ENCODE measurements at places on chromosomes 7 and 10.

DNA sequence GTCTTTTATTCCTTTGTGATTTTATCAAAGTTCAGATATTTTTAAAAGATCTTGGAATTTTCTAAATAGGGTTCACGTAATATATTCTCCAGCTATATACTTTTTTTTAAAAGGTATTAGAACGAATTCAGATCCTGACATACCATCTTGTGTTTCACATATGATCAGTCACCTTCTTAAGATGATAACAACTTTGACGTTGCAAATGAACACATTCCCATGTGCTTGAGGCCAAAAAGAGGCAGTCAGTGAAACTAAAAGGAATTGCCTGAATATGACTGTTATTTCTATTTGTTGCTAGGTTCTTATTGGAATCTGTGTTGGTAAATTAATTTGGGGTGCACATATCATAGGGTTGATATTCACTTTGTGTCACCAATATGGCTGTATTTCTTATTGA lies 310.1 kb downstream of the MDFIC start:
- DNase-seq, result no peak

DNA sequence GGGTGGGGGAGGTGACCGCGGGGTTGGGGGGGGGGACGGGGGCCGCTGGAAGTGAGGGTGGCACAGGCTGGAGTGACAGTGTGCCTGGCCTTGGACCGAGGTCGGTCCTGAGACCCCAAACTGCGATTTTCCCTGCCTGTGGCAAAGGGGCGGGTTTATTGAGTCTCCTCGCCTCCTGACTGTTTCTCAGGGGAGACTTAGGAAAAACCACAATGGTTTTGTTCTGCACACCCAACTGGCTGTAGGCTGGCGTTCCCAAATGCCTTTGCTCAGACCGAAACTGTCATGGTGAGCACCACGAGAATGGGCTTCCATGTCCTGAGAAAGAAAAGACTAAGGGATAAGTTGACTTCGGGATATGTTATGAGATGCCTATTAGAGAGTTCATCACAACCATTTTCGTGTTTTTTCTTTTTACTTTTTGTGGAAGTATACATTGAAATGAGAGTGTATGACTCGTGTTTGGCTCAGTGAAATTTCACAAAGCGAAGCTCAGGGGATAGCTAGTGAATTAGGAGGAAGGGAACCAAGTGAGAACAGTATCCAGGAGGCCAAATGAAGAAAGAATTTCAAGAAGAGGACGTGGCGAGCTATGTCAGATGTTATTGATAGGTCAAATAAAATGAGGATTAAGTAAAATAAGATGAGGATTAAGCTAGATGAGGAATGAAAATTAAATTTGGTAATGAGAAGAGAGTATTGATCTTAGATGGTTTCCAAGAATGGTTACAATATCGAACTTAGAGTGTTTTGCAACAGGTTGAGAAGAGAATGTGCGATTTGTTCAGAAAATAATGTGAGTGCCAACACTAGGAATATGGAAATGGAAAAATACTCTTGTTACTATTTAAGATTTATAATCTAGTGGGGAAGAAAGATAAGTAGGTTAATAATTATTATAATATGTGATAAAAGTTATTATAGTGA lies 918 bp downstream of the NET1 start:
- DNase-seq, result peak; percentile 21

GRCh38 chr7:17007841-17008240 lies 126.1 kb upstream of the AGR3 start:
- no peak for DNase-seq

DNA sequence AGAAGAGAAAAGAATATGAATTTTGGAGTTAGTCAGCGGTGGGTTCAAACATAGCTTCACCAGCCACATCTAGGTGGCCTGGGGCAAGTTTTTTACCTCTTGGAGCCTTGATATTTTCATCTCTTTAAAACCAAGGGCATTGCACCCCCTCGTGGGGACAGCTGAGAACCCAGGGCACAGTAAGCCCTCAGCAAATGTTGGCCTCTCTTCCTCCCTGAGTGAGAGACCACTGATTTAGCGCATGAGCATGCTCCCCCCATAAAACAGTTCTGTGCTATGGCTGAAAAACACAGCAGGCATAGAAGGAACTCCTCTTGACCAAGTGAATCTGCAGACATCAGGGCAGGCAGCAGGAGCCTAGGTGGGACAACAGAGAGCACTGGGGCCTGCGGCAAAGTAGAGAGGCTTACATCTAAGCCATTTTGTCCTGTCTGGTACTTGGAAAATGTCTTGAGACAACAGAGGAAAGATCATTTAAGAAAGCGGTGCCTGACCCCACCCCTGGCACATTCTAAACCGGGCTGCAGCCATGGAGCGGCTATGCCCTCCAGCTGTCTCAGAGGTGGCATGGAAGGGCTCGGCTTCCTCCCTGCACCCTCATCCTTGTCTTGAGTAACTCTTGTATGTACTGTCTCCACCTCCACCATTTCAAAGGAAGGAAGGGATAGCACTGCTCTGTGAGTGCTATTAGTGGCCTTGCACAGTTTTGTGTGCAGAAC lies 94.7 kb downstream of the ARHGAP22 start:
- DNase-seq, result no peak

- no peak for DNase-seq
Measured at GRCh38 chr10:48279081-48279751, 4.7 kb upstream of the FRMPD2 start.

- DNase-seq, result no peak
Measured at GRCh38 chr7:38054199-38054598, 123.8 kb upstream of the STARD3NL start.

DNA sequence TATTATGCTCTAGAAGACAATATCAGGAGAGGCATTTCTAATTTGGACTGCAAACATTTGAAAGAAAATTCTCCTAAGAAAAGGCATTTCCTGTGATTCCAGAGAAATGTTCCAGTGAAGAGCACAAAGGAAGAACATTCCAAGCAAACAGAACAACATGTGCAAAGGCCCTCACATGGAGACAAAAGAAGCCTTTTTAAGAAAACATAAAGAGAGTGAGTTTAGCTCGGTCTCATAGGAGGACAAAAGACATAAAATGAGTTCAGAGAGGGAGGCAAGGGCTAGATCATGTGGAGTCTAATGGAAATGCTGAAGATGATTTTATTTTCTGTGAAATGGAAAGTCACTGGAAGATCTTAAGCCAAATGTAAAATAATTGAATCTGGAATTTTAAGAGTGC lies 269.8 kb upstream of the HGF start:
- DNase-seq, result no peak

- DNase-seq, result no peak
Measured at GRCh38 chr10:34089253-34089652, 725.8 kb downstream of the PARD3 start.

DNA sequence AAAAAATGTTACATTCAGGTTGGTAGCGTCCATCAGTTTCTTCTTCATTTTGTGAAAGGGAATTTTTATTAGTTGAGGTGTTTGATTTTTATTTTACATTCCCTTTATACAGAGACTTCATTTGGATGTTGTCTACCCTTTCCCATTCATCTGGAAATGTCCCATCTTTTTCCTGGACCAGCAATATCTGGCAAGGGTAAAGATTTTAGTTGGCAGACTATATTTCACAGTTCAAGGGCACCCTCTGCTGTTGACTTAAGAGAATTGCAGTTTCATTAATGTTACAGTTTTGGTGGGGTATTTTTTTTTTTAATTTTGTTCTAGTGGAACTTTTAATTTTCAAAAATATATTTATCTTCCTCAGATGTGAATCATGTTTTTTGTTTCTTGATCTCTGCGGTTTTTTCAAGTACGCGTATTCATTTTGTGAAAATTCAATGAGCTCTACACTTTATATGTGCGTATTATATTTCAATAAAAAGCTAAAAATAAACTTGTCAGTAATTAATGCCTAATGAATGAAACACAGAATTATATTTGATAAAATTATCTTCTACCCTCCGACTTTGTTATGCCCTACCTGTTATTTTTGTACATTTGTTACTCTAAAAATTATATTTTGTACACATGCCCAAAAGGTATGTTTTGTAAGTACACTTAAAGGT lies 97.9 kb upstream of the KLF14 start:
- peak; percentile 51 for DNase-seq

DNA sequence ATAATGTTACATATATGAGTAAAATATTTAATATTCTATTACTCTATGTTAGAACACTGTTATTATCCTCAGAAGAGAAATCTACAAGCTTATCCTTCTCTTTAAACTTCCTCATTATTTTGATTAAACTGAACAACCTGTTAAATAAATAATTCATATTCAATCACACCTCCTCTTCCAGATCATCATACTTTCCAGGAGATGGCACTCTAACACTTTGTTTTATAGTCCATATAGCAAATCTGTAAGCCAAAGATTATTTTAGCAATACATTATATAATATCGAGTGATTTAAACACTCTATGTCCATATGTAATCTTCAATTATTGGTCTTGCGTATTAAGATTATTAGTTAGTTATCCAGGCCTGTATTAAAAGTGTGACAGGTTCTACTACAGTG lies 694.1 kb downstream of the ANKRD7 start:
- no peak for DNase-seq

GRCh38 chr10:95434583-95434982 lies 126.6 kb downstream of the SORBS1 start:
- DNase-seq, result no peak

DNA sequence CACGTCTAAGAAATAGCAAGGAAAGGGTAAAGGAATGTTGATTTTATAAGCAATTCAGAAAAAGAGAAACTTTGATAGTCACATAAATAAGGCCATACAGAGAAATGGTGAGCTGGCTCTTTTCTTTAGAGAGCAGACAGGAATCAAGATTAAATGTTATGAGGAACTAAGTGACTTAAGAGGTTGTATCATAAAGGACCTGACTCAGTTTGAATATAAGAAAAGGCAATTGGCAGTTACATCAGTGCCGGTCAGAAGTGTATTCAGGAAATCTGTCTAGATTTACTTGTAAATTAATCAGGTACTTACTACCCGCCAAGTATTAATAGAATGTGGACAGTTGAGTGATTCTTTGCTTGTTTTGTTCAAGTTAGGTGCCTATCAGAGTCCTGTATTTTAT lies 2.1 kb downstream of the MRPL32 start:
- DNase-seq, result no peak

DNA sequence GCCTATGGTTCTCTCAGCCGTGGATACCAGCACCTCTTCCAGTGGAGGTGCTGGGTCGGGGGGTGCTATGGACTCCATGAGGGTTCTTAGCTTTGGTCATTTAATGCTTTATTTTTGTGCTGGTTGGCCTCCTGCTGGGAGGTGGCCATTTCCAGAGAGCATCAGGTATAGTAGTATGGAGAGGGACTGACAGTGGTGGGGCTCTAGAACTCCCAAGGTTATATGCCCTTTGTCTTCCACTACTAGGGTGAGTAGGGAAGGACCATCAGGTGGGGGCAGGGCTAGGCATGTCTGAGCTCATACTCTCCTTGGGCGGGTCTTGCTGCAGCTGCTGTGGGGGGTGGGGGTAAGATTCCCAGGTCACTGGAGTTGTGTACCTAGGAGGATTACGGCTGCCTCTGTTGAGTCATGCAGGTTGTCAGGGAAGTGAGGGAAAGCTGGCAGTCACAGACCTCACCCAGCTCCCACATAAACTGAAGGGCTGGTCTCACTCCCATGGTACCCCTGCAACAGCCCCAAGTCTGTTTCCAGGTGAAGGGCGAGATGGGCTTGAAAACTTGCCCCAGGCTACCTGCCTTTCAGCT lies 763.2 kb upstream of the LRRTM3 start:
- DNase-seq, result no peak

DNA sequence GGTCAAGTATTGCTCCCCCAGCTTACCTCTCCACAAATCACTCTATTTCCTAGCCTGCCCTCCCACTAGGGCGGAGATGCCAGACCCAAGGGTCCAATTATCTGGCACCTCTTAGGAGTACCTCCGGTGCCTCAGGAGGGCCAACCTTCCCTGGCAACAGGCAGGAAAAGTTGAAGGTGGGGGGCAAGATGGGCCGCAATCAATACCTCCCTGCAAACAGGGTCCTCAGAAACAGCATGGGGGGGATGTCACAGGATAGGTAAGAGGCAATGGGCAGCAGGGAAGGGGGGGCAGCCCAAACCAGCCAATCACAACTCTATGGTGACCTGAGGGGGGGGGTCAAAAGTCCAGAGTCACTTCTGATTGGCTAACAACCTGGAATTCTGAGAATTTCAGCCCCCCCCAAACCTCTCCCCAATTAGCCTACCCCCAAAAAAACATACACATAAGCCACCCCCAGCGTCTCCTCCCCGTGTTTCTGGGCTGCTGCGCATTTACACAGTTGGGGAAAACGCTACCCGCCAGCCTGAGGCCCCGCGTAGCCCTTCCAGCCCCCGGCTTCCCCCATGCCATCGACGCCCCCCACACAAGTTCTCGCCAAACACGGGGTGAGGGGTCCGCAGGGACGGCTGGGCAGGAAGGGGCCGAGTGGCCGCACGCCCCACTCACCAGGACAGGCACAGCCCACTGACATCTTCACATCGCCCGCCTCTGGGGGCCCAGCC lies 589 bp downstream of the LDB1 start:
- peak; percentile 61 for DNase-seq

- DNase-seq, result no peak
Measured at GRCh38 chr7:148084138-148084537, 506.4 kb upstream of the C7orf33 start.

DNA sequence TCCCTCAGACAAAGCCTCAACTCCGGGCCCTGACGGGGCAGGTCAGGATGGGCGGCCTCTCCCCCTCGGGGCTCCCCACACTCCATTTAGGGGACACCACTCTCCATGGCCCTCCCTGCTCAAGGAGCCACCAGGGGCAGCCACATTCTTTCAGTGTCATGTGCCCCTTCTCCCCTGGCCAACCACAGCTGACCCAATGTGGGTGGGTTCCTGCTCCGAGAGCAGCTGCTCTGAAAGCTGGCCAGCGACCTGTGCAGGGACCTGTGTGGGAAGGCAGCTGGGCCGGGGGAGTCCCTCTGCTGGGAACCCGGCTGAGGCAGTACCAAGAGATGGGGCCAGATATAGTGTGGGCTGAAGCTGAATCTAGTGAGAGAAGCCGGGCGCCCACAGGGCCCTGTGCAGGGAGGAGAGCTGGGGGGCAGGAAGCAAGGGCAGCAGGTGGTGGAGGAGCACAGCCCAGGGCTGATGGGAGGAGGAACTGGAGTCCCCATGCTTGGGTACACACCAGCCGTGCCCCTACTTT lies 40.6 kb upstream of the NPFFR1 start:
- DNase-seq, result no peak

DNA sequence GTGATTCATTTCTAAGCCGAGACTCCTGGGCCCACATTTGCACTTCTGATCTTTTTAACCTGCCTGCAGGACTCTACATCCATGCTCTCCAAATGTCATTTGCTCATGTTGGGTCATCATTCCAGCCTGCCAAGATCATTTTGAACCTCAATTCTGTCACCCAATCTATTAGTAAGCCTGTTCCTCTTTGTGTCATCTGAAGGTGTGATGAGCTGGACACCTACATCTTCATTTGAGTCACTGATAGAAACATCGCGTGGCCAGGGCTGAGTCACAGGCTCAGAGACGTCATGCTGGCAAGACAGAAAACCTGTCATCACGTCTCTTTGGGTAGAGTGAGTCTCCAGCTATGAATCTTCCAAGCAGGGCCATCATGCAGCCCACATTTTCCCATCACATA lies 65.3 kb upstream of the SLF2 start:
- DNase-seq, result no peak

DNA sequence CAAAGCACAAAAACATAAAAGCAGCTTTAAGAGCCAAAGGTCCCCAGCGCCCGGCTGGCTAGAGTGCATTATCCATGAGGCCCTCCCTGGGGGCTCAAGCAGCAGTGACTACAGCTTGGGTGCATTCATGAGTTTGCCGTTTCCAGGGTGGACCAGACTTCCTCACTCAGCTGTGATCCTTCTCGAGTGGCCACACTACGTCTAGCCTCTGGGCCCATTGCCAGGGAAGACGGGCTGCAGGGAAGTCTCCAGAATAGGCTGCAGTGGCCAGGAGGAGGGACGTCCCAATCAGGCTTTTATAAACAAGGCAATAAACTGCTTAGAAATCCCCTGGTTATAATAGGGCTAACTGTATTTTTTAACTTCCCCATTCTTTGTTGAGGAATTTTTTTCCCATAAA lies 89.4 kb upstream of the C1QL3 start:
- DNase-seq, result no peak

Data from hematopoietic multipotent progenitor cell treated with erythropoietin and hydrocortisone succinate and interleukin-3 and kit ligand, for 15 days (in vitro differentiated cells).